ENCODE measurements at places on chromosomes 3 and 15.

- DNase-seq: peak; percentile 52
Measured at GRCh38 chr15:89361451-89362202, 27.0 kb upstream of the POLG start.

DNA sequence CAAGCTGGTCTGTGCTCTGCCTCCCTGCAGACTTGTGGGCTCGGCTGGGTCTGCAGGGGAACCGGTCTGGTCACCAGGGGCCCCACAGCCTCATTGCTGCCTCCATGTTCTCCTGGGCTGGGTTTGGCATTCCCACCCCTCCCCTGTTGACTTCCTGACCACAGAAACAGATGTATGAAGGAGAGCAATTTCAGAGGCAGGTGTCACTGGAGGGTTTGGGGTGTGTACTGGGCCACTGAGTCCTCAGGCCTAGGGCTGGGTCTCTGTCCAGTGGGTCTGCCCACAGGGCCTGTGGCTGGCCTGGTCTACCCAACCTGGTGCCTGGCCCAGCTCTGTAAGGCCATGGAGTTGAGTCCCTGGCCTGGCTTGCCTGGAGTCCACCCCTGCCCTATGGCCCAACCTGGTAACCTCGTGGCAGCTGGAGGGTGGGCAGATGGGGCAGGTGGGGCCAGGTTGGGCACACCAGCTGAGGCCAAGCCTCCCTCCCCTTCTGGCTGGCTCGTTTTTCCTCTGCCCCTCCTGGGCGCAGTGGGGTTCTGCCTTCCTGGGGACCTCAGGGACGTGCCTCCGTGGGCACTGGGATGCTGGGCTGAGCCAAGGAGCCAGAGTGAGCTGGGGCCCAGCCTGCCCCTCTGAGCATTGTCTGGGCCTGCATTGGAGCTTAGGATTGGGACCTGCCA lies 20.8 kb downstream of the PLXNA1 start:
- DNase-seq: no peak

DNA sequence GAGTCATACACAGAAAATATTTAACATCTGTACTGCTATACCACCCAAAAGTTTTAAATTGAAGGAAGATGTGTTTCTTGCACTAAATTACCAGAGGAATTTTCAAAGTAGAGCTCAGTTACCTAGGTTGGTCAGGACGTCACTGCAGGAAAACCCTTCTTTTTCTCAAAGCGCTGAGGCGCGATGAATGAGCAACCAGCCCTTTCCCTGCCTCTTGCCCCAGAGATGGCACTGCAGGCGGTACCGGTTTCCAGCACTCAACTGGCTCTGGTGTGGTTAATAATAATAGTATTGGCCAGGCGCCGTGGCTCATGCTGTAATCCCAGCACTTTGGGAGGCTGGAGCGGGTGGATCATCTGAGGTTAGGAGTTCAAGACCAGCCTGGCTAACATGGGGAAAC lies 49.3 kb downstream of the HES1 start:
- no peak for DNase-seq

- DNase-seq: peak; percentile 18
Measured at GRCh38 chr15:69225355-69226022, 65.1 kb downstream of the GLCE start.

DNA sequence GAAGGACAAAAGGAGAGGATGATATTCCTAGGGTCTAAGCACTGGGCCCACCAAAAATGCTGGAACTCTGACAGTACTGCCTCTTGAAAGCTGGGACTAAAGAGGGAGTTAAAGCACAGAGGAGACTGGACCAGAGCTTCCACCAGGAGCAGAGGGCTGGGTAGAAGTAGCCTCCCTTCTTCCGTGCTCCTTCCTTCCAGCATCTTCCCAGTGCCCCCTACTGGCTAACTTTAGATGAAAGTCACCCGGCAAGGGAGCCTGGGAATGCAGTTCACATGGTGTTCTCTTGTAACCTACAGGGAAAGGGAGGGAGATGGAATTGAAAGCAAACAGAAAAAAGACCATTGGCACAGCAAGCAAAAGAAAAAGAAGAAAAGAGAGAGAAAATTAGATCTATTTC lies 106.1 kb upstream of the COL8A1 start:
- DNase-seq: peak; percentile 86

- DNase-seq: no peak
Measured at GRCh38 chr15:63440756-63441155, 59.1 kb upstream of the CA12 start.

GRCh38 chr15:69783211-69783610 lies 314.5 kb downstream of the TLE3 start:
- DNase-seq: no peak

GRCh38 chr3:151156618-151157216 lies 46.3 kb downstream of the GPR171 start:
- DNase-seq: peak; percentile 76

DNA sequence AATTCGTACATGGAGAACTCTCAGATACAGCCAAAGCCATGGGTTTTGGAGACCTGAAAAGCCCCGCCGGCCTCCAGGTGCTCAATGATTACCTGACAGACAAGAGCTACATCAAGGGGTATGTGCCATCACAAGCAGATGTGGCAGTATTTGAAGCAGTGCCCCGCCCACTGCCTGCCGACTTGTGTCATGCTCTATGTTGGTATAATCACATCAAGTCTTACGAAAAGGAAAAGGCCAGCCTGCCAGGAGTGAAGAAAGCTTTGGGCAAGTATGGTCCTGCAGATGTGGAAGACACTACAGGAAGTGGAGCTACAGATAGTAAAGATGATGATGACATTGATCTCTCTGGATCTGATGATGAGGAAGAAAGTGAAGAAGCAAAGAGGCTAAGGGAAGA lies 23.5 kb downstream of the MYO5A start:
- DNase-seq: no peak

DNA sequence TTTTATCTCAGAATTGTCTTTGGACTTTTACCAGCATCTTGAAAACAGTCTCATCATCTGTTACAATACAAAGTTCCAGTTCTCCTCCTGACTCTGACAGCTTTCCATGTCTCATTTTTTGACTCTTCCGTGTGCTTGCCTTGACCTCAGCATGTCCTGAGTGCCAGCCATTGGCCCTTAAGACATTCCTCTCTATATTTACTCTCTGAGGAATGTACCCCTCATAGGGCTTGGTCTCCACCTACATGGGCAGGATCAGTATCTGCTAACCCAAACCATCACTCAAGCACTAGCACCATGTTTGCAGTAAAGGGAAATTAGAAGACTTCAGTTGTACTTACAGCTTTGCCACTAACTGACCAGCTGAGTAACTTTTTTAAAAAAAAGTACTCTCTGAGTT lies 16.2 kb downstream of the ANKUB1 start:
- DNase-seq: no peak

- DNase-seq: no peak
Measured at GRCh38 chr15:80958818-80959495, 30.7 kb downstream of the MESD start.

DNA sequence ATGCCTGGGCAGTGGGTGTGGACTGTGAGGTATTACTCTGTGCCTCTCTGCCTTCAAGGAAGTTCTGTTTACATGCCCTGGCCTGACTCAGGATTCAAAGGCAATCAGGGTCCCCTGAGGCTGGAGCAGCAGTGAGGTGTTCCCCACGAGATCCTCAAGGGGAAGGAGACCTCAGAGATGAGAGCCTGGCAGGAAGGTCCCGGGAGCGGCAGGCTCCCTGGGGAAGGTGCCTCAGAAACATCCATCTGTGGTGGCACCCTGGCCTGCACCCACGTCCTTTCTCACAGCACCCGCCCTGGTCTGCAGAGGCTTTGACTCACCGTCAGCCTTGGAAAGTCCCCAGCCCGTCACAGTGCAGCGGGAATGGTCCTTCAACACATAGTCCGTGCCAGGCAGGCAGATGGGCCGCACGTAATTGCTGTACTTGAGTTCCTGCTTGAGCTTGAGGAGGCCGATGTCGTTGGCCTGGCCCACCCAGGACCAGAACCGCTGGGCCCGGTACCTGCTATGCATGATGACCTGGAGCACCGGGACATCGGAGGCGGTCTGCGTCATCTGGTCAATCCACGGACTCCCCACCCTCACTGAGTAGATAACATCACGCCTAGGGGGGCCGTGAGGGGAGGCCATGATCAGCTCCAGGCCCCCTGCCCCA lies 3.6 kb downstream of the PRSS50 start:
- no peak for DNase-seq

DNA sequence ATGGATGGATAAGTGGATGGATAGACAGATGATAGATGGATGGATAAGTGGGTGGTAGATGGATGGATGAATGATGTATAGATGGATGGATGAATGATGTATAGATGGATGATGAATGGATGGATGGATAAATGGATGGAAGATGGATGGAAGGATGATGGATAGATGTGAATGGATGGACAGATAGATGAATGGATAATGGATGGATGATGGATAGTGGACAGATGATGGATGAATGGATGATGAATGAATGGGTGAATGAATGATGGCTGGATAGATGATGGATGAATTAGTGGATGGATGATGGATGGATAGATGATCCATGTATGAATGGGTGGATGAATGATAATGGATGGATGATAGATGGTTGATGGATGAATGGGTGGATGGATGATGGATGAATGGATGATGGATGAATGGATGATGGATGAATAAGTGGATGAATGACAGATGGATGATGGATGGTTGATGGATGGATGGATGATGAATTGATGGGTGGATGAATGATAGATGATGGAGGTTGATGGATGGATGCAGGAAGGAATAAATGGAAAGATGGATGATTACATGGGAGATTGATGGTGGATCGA lies 69.3 kb downstream of the ITGA11 start:
- no peak for DNase-seq

DNA sequence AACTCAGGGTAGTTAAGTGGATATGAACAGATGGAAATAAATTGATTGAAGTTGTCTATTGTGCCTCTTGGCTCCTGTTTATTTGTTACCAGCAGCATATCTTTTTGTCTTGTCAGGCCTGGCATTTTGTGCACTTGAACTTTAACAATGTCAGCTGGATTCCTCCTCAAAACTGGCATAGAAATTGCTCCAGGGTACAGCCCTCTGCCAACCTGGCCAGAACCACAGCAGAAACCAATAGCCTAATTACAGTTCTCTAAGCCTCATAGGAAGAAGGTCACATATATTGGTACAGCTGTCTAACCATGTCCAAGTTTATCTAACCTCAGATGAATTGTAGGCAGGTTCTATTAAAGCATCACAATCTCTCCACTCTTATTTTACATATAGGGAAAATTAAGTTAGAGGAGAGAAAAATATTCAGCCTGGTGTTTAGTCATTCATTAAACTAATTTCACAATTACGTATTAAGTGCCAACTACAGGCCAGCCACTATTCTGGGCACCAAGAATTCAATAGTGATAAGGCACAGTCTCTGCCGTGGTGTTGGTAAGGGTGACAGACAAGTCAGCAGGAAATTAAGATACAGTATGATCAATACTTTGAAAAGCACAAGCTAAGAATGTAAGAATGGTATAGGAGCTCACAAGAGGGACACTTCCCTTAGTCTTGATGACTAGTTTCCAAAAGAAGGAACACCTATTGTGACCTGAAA lies 452.9 kb upstream of the NECTIN3 start:
- DNase-seq: no peak

DNA sequence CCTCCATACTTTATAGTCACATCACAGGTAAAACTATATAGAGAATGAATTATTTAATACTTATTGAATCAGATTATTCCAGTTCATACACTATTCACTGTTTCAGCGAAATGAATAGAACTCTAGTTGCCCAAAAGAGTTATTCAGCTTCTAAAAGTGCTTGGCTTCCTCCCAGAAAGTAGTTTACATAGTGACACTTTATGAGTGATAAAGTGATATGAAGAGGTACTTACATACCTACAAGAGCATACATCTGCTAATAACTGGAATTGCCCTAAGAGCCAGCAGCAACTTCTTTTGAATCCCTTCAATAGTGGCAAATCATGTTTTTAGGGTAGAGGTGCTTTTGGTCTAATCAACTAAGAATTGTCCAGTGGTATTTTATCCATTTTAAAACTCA lies 635.1 kb upstream of the AGTR1 start:
- no peak for DNase-seq

- DNase-seq: no peak
Measured at GRCh38 chr3:87287011-87287410, 10.6 kb upstream of the POU1F1 start.

DNA sequence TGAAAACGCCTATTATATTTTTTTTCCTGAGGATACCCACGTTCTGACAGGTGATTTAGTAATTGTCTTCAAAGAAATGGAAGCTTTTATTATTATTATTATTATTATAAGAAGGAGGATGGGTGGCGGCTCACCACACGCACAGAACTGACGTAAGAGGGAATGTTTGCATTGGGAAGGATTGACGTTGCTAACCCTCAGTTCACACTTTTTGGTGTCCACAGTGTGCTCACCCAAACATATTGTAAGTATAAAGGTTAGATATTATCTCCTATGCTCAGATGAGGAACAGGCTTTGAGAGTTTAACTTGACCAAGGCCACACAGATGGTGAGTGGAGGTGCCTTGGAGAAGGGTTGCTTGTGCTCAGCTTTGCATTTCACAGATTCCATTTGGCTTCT lies 533.5 kb upstream of the TBL1XR1 start:
- DNase-seq: no peak

DNA sequence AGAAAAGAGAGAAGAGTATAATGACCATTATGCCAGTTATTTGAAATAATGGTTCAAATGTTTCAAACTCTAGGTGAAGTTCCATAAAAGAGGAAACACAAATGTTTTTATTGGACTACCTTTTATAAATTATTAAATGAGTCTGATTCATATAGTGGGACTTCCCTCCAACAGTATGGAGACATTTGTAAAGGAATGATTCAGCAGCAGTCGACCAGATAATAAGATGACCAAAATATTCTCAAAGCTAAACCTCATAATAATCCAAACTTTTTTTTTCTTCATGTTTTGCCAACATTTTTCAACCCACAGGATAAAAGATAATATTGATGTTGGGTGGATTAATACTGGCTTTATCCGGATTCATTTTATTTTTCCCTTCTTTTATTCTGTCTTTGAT lies 18.8 kb downstream of the TIPARP start:
- DNase-seq: no peak

DNA sequence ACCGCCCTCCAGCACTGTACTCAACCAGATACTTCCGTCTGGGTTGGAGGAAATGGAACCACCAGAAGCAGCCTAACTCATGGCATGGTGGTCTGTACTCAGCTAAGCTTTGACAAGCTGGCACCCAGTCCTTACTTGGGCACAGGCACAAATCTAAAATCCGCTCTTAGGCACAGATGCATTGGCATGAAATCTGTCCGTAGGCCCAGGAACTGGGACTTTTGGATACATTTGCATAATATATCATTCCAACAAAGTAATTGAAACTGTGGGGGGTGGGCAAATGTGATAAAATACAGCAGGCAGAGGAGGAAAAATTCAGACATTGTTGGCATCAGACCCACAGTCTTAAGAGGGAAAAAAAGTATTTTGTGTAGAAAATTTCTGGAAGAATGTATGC lies 75.4 kb downstream of the C3orf85 start:
- no peak for DNase-seq

- no peak for DNase-seq
Measured at GRCh38 chr3:23931597-23931996, 13.5 kb upstream of the NR1D2 start.

GRCh38 chr3:122961146-122961545 lies 66.4 kb downstream of the SEMA5B start:
- DNase-seq: peak; percentile 30

- DNase-seq: no peak
Measured at GRCh38 chr3:160982491-160982890, 122.7 kb downstream of the B3GALNT1 start.

Measured in H4 (cell line).